ENCODE measurements at places on chromosomes 5 and 9.

DNA sequence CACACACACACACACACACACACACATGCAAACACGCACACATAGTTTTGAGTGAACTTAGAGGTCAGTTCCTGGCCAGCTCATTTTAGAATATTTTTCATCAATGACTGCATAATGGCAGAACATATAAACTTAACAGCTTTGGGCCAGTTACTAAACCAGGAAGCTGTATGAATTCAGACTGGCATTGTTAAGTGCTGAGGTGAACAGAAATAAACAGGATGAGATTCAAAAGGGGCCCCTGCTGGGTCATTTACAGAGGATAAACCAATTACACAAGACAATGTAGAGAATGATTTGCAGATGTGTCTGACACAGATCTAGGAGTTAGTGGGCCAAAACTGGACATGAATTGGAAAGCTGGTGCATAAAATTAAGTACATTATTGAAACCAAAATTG is 44.6 kb downstream of the MARCHF11 start:
- DNase-seq, result no peak

DNA sequence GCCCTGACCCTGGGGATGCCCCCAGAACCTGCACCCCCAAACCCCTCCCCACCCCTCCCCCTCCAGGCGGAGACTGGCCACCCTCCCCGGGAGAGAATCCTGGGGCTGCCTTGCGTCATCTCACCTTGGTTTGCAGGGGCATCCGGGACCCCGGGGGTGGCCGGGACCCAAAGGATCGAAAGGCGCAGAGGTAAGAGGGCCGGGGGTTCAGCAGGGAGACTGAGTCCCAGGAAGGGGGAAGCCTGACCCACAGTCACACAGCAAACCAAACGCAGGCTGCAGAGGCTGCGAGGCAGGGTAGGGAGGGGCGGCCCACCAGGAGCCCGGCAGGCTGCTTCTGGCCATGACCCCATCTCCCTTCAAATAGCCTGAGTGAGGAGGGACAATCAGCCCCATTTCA is 33.8 kb upstream of the ORM1 start:
- DNase-seq, result no peak

DNA sequence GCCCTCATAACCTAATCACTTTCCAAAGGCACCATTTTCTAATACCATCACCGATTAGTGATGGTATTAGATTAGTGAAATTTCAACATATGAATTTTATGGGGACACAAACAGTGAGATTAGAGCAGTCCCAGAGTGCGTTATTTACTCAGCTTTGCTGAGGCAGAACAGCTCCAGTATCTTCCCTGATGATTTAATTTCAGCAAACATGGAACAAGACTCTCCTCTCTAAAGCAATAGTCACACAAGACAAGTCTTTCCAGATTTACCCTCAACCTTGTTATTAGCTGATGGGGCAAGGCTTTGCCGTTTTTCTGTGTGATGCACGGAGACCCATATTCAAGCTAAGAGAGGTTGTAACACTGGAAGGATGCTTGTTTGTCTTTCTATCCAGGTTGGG is 333.4 kb downstream of the FBXL7 start:
- no peak for DNase-seq

DNA sequence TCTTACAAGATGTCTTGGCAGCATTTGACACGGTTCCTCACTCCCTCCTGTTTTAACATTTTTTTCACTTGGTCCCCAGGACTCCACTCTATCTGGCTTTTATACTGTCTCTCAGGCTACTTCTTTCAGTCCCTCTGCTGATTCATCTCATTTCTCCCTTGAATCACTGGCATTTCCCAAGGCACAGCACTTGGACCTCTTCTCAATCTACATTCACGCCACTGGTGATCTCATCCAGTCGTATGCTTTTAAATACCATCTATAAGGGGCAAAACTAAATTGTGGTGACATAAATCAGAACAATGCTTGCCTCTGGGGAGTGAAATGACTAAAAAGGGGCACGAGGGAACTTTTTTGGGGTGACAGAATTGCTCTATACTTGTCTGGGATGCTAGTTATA is 47.1 kb downstream of the MAPKAP1 start:
- no peak for DNase-seq

GRCh38 chr5:139946440-139946839 is 96.7 kb downstream of the NRG2 start:
- no peak for DNase-seq

DNA sequence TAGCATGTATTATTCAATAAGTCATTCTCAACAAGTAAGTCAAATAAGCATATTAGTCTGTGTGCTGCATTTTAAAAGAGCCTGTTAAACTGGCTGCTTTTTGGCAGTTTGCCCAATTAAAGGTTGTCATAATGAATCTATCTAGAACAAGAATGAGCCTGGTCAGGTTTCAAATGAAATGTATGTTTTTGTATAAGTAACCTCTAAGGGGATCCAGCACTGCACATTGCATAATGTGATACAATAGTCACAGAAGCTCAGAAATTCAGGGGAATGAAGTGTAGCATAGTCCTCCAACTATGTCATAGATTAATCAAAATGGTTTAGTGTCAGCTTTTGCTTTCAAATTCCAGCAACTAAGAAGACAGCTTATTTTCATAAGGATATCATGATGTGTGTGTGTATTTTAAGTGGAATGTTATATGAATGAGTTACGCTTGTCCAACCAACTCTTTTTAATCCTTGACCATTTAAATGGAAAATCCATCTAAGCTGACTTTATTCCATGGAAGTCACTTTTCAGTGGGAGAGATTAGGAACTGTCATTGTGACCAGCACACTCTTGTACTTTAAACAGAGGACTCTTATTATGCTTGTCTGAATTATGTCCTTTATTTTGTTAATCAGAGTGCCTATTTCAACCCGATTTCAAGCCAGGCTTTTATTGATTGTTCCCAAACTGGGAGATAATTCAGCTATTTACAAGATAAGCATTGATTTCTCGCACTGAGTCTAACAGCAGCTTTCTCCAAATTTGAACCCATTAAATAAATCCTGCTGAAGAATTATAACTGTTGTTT is 283.9 kb upstream of the ADAMTSL1 start:
- no peak for DNase-seq

GRCh38 chr5:33184367-33184766 is 256.4 kb upstream of the TARS1 start:
- no peak for DNase-seq

- DNase-seq, result no peak
Measured at GRCh38 chr9:70060883-70061507, 17.3 kb downstream of the MAMDC2 start.

GRCh38 chr9:134313470-134313869 is 12.8 kb upstream of the RXRA start:
- no peak for DNase-seq

DNA sequence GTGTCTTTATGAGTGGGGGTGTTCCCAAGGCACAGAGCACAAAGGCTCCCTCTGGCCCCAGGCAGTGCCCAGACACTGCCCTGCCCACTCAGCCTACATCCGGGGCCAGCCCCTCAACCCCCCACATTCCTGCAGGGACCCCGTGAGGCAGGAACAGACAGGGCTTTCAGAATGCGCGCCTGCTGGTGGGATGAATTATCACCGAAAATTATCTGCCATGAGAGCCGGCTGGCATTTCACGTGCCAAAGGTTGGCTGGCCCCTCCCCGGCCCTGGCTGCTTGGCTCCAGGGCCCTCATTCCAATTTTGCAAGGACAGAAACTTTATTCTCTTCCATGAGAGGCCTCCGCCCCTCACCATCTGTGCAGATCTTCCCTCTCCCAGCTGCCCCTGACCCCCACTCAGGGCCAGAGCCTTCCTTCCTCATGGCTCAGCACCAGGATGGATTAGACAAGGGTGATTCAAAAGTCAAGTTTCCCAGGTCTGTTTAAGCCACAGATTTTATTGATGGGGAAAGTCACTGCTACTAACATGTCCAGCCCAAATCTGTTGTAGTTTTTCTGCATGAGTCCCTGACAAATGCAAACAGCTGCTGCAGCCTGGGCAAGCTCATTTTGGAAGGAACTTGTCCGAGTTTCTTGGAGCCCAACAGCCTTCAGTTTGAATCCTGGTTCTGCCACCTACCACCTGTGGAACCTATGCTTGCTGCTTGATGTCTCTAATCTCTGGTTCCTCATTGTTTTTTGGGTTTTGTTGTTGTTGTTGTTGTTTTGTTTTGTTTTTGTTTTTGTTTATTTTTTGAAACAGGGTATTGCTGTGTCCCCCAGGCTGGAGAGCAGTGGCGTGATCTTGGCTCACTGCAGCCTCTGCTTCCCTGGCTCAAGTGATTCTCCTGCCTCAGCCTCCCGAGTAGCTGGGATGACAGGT is 32.3 kb upstream of the WDR38 start:
- no peak for DNase-seq

DNA sequence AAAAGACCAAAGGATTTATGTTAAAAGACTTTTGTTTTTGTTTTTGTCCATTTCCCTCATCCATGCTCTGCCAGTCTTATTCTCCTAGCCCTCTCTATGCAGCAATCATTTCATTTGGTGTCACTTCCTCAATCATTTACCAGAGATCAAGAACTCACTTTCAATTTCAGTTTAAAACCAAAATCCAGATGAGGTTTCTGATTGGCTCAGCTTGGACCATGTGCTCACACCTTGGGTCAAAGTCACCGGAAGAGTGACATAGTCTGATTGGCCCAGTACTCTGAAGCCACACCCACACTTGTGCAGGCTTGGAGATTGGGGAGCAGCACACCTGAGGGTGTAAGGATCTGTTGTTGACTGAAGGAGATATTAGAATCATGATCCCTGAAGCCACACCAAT is 79.6 kb downstream of the TLR4 start:
- DNase-seq, result no peak

- no peak for DNase-seq
Measured at GRCh38 chr5:15806613-15807012, 306.6 kb downstream of the FBXL7 start.

DNA sequence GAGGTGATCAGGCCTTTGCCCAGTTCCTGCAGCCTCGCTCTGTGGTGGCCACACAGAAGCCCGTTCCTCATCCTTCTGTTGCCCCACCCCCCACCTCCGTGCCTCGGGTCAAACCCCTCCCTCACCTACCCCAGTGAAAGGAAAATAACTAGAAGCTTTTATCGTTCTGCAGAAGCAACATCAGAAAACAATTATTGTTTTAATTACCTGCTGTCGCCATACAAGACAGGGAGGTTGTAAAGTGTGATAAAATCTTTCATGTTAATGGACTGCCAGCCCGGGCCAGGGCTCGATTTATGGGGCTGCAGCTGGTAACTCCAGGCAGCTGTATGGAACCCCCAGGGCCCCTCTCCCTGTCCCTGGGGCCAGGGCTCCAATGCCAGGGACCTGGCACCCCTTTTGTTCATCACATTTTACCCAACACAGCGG is 20.6 kb downstream of the UNC5A start:
- no peak for DNase-seq

DNA sequence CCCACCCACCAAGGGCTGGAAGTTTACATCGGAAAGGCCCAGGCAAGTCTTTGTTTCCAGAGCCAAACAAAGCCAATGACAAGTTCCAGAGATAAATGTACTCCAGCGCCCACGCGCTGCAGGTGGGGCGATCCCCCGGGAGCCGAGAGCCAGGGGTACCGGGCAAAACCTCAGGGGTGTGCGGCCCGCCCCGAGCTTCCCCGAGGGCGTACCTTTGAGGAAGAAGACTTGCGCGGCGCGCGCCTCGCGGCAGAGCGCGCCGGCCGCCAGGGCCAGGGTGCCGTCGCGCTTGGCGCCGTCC is 671 bp downstream of the DUSP1 start:
- no peak for DNase-seq

- no peak for DNase-seq
Measured at GRCh38 chr9:93595861-93596365, 19.5 kb downstream of the PHF2 start.

DNA sequence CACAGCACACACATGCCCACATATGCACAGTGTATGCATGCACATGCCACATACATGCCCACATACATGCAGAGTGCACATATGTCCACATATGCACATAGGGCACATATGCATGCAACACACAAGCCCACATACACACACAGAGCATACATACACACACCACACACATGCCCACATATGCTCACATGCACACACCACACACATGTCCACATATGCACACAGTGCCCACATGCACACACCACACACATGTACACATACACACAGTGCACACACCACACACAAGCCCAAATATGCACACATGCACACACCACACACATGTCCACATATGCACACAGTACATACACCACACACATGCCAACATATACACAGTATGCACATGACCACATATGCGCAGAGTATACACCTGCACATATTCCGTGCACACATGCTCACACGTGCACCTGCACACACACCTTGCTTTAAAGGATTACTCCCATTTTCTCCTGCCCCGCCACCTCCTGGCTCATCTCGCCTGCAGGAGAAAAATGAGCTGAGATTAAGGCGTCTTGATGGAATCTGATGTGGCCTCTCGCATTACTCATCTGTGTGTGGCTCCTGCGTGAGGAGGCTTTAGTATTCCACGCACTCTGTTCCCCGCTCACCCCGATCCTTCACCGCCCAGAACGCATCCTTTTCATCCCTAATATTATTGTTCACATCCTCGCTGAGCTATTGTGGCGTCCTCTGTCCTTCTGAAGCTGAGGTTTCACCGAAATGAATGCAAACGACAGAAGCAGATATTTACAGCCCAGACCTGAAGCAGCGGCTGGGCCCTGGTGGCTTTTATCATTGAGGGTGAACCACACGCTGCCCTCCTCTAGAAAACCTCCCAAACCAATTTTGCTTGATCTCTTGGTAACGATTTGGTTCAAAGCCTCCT is 182.7 kb downstream of the OLFM1 start:
- peak; percentile 54 for DNase-seq

- peak; percentile 28 for DNase-seq
Measured at GRCh38 chr5:126676195-126676624, 75.5 kb downstream of the PHAX start.

- DNase-seq, result no peak
Measured at GRCh38 chr9:133767625-133768024, 29.5 kb upstream of the SARDH start.

DNA sequence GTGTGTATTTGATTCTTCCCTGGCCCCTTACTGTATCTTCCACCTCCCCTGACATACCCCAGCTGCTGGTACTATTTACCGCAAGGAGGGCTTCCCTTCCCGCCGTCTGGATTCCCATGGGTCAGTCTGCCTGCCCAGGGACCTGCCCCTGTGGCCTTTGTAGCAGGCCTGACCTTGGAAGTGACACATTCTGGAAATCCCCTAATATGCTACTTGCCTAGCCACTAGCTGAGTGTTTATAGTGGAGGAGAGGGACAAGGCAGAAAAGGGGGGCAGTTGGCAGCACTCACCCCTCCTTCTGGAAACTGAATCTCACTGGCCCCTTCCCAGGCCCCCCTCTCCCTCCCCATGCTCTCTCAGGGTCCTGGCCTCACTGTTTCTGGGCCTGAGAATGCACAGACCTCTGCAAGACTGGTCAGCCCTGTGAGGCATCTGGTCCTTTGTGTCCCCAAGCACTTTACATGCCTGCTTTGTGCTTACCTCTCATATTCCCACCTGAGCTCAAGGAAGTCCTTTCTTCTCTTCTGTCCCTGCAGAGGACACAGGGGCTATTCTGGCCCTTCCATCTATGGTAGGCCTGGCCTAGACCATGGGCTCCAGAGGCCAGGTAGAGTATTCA is 8.2 kb upstream of the CCL21 start:
- DNase-seq, result no peak

- DNase-seq, result no peak
Measured at GRCh38 chr5:34053571-34054399, 10.8 kb upstream of the C1QTNF3 start.

Measured in nucleus accumbens (tissue), 56 donors.